ENCODE measurements at places on chromosomes 2 and 18.

GRCh38 chr2:78020491-78020890 is 498.3 kb upstream of the LRRTM4 start:
- no peak for DNase-seq

GRCh38 chr2:223771475-223771874 is 65.9 kb downstream of the AP1S3 start:
- DNase-seq = no peak

DNA sequence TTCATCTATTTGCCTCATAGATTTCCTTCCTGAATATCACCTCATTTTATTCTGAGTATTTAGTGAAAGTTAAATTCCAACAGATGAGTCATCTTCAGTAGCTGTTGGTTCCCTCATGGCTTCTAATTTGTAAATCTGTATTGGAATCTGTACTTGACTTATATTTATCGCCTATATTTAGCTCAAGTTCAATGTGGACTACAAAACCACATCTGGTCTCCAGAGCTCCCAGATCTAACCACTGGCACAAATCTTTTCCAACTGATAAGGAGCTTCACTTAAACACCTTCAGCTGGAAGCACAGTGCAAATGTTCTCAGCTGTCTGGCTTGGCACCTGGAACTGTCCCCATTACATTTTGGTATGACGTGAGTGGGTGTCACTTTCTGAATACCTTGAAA is 82.8 kb upstream of the DSEL start:
- peak; percentile 48 for DNase-seq

DNA sequence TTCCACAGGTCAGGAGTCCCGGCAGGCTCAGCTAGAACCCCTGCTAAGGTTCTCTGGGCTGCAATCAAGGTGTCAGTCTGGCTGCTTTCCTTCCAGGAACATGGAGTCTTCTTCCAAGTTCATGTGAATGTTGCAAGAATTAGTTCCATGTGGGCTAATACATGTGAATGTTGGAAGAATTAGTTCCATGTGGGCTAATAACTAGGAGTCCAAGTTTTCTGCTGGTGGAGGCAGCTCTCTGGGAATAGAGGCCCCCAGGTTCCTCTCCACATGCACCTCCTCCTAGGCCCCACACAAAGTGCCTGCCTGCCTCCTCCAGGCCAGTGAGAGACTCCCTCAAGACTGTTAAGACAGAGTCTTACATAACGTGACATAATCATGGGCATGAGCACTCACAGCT is 140.8 kb upstream of the SLC35G4 start:
- DNase-seq = no peak

DNA sequence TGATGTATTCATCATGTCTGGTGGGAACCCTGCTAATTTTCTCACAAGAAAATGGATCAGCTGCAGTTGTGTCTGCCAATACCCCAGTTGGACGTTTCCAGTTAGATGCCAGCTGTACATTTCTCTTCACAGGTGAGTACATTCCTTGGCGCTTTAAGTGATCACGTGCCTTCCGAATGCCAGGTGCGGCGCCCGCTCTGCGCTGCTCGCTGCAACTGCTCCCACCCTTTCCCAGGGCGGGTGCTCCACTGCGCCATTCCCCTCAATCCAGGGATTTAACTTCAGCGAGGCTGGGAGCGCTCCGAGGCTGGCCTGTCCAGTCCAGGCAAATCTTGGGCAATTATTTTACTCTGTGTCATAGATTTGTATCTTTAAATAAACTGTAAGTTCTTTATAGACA is 225.0 kb upstream of the RAB6C start:
- DNase-seq = no peak

DNA sequence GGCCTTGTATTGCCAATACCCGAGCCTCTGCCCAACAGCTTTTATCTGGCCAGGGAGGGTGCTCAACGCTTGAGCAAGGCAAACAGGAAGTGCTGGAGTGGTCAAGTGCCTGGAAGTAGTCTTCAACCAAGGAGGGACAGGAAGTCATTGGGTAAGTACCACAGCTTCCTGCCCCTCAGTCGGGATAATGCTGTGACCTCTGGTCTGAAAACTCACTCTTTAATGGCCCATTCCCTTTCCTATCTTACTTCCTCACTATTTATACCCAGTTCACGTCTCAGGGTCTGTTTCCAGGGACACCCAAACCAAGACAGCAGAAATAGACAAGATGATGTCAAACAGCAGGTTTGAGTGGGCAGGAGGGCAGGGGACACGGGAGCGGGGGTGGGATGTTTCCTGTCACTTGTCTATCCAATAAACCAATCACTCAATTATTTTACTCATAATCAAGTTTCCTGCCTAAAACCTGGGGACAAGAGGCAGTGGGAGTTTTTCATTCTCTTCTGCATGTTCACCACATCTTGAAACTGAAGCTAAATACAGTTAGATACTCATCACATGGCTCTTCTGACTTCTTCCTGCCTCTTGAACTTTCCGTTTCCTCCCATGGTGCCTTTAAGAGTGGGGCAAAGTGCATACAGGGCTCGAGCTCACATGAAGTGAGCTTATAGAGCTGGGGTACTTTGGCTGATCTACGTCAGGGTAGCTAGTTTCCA is 68.9 kb upstream of the CAB39 start:
- no peak for DNase-seq
